ENCODE measurements at places on chromosomes 7 and 10.

DNA sequence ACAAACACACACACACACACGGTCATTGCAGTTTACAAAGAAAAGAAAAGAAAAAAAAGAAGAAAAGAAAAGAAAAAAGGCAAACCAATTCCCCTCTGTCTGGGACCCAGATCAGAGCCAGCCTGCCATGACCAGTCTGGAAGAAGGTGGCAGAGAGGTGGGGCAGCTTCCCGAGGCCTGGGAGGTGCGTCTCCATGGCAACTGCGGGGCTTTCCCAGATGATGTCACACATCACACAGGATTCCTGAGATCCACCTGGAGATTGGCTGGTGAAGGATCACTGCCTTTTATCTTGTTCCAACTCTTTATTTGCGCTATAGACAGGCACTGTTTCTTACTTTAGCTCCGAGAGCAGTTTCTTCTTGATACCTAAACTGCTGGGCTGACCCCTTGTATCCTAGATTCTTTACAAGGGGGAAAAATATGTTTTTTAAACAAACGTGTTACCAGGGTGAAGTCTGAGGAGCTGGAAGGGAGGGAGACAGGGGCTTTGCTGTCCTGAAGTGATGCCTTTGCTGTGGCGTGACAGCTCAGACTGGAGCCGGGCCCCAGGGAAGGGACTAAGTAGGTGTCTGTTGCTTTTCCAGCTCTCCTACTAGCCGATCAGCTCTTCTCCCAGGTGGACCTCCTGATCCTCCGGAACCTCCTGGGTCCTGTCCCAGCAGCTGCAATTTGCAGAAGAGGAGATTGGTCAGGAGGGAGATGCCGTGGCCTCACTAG is 298.5 kb downstream of the KLF6 start:
- peak; percentile 89 for DNase-seq

GRCh38 chr7:141563956-141564623 is 12.9 kb downstream of the AGK start:
- DNase-seq: no peak

DNA sequence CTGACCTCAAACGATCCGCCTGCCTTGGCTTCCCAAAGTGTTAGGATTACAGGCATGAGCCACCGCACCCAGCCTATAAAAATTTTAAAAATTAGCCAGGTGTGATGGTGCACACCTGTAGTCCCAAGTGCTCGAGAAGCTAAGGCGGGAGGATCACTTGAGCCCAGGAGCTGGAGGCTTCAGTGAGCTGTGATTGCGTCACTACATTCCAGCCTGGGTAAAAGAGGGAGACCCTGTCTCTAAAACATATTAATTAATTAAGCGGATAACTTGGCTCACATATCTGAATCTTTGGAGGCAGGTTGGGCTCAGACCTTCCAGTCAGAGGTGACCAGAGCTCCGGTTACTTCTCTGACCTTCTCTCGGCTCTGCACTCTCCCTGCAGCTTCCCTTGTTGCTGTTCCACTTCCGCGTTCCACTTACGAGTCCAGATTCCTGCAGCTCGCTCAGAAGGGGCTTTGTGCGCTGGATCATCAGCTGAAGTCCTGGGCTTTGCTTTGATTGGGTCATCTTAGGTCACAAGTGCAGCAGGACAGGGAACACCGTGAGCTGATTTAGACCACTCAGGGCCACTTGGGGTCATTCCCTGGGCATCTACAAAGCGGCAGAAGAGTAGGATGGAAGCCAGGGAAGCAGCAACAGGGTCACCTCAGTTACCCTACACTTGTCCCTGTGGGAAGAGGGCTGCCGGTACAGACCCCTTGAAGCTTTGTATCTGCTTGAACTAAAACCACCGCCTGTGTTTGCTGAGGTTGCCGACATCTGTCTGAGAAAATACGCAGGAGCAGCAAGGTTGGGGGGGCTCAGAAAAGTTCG is 2.0 kb upstream of the ARPC1B start:
- no peak for DNase-seq

DNA sequence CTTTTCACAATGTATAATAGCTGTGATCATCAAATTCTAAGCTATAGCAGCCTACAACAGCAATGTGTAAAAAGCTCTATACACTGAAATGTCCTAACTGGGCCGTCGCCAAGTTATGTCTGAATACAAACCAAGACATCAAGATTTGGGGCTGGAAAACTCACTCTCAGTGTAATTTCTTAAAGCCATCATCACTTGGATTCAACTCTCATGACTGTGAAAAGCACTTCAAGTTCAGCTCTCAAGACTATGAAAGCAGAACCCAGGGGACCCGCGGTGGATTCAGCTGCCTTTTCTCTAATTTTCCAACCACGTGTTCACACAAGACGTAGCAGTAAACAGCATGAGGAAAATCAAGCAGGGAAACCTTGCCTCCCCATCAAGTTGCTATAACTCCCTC is 15.8 kb upstream of the ZNRF2 start:
- DNase-seq: no peak

GRCh38 chr7:74479961-74480829 is 26.5 kb downstream of the GTF2IRD1 start:
- DNase-seq: peak; percentile 79

GRCh38 chr7:22549667-22550513 is 49.9 kb upstream of the STEAP1B start:
- no peak for DNase-seq

DNA sequence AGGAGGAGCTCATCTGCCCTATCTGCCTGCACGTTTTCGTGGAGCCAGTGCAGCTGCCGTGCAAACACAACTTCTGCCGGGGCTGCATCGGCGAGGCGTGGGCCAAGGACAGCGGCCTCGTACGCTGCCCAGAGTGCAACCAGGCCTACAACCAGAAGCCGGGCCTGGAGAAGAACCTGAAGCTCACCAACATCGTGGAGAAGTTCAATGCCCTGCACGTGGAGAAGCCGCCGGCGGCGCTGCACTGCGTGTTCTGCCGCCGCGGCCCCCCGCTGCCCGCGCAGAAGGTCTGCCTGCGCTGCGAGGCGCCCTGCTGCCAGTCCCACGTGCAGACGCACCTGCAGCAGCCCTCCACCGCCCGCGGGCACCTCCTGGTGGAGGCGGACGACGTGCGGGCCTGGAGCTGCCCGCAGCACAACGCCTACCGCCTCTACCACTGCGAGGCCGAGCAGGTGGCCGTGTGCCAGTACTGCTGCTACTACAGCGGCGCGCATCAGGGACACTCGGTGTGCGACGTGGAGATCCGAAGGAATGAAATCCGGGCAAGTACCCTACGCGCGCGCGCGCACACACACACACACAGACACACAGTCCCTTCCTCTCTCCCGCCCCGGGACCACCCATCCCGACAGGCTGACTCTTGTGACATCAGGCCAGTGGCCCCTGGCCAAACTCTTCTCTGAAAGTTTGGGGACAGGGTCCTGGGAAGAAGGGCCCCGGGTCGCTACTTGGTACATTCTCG is 538 bp downstream of the TRIM8 start:
- DNase-seq: peak; percentile 79

DNA sequence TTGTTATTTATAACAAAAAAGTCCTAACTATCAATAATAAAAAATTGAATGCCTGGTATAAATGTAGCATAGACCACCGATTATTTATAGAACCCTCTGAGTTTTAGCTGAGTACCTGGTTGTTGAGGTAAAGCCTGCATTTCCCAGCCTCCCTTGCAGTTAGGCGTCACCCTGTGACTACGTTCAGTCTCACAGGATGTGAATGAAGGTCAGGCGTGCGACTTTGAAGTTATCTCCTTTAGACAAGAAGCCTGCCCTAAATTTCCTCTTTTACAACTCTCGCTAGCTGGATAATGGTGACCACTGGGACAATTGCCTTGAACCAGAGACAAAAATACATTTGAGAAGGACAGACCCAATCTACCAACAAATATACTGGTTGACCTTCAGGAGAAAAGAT is 67.5 kb upstream of the TES start:
- DNase-seq: no peak

- no peak for DNase-seq
These were observed 152.3 kb downstream of the EGFR start for GRCh38 chr7:55171157-55171556.

GRCh38 chr10:120479506-120479905 is 22.5 kb downstream of the PLPP4 start:
- DNase-seq: no peak

GRCh38 chr7:123939784-123940183 is 14.7 kb downstream of the SPAM1 start:
- no peak for DNase-seq

DNA sequence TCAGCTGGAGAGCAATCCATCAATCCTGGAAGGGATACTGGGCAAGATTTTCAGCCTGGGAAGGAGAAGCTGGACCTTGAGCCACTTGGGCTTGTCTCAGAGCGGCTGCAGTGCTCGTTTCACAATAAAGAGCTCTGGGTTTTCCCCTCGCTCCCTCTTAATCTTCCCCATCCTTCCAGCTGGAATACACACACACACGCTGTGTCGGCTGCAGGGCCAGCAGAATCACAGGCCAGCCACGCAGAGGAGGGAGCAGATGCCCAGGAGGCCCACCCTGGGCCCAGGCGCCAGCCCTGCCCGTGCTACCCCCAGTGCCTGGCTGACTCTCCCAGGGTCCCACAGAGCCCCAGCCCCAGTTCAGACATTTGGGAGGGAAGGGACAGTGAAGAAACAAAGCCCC is 255.1 kb downstream of the TNS3 start:
- DNase-seq: no peak

DNA sequence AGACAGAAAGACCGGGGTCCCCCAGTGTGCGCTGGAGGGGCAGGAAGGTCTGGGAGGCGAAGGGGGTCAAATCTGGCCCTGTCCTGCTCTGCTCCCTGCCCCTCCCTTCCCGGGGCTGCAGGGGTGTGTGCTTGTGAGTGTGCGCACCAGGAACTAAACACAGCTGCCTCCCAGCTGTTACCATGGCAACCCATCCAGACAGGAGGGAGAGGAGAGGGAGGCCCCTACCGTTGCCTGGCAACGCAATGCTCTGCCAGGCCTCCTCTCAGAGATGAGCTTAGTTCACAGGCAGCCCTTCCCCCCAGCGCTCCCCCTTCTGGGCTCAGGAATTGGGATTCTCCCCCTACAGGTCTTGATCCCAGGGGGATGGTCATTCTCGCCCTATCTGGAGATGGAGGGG is 6.1 kb downstream of the NYAP1 start:
- DNase-seq: no peak

- no peak for DNase-seq
These were observed 3.4 kb upstream of the CEP41 start for GRCh38 chr7:130444234-130444633.

DNA sequence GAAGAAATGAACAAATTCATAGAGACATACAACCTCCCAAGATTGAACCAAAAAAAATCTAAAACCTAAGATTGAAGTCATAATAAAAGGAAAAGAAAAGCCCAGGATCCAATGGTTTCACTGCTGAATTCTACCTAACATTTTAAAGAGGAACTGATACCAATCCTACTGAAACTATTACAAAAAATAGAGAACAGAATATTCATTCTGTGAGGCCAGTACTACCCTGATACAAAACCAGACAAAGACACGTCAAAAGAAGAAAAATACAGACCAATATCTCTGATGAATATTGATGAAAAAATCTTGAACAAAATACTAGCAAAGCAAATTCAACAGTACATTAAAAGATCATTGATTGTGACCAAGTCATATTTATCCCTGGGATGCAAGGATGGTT is 128.5 kb upstream of the STEAP1 start:
- no peak for DNase-seq

GRCh38 chr7:1940402-1940786 is 270.3 kb downstream of the ELFN1 start:
- peak; percentile 72 for DNase-seq

DNA sequence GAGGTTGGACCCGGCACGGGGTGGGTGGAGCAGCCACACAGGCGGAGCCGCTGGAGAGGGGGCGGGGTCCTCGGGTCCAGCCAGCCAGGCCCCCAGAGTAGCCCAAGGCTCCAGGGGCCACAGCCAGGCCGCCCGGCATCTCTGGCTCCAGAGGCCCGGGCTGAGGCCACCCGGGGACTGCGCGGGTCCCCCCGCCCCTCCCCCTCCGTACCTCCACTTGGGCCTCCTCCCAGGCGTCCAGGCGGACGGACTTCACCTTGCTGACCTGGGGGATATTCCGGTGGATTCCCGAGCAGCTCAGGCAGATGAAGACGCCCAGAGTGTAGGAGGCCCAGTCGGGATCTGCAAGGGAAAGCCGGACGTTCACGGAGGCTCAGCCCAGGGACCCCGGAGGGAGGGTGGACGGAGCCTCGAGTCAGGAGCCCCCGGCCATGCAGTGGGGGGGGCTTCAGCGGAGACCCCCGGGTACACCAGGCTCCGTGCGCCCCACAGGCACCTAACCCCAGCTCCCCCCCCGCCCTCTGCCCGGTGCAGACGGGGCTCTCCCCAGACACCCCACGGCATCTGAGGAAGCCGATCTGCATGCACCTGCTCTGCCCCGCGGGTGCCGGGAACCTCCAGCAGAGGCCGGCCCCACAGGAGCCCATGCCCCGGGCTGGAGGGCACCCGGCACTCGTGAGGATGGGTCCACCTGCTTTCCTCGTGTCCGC is 19.2 kb downstream of the ADAP1 start:
- no peak for DNase-seq

DNA sequence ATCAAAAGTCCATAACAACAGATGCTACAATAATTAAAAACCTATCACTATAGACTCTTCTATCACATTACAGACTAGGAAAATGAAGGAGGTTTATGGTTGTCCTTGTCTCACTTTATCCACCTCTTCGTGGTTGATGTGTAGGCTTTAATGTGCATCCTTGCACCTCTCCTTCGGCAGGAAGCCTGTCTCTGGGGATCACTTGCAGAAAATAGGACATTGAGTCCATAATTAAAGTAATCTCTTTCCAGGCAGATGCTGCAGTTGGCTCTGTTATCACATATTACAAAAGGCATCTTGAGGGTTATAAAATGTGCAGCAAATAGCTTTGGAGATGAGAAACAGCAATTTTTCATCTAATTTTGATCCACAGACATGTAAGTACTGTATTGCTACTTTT is 168.4 kb downstream of the RELN start:
- no peak for DNase-seq

Data from mucosa of gallbladder (tissue), 1 donor.